ENCODE measurements at places on chromosomes 3 and 15.

GRCh38 chr15:101242160-101242998, 9.5 kb downstream of the CHSY1 start:
- DNase-seq = no peak

DNA sequence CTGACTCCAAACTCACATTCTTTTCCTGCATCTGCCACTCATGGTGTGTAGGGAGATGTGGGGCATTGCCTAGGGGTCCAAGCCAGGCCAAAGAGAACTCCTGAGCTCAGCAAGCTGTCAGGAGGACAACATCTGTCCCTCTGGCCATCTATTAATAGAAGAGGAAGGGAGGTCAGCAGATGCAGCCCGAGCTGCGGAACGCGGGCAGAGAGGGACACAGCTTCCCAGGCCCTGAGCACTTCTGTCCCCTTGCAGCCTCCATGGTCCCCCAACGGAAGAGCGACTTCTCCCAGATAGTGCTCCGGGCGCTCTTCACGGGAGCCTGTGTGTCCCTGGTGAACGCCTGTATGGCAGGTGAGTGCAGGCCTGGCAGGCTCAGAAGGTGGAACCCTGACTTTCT, 37.3 kb upstream of the PDE8A start:
- no peak for DNase-seq

DNA sequence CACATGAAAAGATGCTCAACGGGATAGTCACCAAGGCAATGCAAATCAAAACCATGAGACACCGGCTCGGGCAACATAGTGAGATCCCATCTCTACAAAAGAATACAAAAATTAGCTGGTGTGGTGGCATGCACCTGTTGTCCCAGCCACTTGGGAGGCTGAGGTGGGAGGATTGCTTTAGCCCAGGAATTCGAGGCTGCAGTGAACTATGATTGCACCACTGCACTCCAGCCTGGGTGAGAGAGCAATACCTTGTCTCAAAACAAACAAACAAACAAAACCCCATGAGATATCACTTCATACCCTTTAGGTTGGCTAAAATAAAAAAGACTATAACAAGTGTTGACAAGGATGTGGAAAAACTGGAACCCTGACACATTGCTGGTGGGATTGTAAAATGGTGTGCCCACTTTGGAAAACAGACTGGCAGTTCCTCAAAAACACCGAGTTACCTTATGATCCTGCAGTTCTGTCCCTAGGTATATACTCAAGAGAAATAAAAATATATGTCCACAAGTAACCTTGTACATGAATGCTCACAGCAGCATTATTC, 3.8 kb upstream of the PPARG start:
- DNase-seq = no peak

DNA sequence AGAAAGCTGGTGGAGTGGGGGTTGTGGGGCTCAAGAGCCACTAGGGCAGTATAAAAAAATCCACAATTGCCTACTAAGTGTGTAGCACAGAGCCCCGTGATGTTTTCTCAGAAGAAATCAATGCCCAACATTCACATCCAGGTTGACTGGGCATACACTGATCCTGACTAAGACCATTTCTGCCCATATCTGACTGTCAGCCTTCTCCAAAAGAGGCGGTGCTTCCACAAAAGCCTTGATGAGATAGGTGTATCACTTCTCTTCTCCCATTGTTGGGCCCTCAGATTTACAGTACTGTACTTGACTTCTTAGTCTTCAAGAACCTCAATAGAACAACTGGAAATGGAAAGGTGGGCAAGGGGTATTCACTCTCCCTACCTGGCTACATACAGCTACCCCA, 1.4 kb downstream of the POPDC2 start:
- DNase-seq = no peak

DNA sequence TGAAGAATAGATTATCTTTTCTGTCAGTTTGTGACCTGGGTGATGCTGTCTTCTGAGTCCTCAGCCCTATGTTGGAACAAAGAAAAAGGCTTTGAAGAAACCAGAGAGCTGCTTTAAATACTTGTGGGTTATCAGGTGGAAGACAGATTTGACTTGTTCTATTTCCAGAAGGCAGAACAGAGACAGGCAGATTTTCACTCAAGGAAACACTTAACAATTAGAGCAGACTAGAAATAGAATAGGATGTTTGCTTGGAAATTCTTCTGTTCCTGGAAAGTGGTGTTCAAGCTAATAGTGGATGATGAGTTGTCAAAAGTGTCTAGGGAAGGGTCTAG, 219.4 kb downstream of the UBE2E2 start:
- DNase-seq = no peak

Measured in adrenal gland (tissue), 19 donors.